Stimulated activated naive B cell treated with anti-CD40 and anti-IgM and Interleukin-4, amounts not matched to agents 10 μg/mL and 1 μg/mL and 100 μg/mL, for 72 hours (primary cell): ENCODE measurements at places on chromosomes 6 and 20.

- peak; percentile 91 for DNase-seq
Measured at GRCh38 chr20:8019246-8019997, at the start of gene TMX4. Gene TMX4, minus strand, starts transcription at chr20:8019761. Its CDS starts 148 bp downstream, at chr20:8019613.

- DNase-seq: no peak
Measured at GRCh38 chr20:49872056-49872455, 43.3 kb downstream of the SPATA2 start.

DNA sequence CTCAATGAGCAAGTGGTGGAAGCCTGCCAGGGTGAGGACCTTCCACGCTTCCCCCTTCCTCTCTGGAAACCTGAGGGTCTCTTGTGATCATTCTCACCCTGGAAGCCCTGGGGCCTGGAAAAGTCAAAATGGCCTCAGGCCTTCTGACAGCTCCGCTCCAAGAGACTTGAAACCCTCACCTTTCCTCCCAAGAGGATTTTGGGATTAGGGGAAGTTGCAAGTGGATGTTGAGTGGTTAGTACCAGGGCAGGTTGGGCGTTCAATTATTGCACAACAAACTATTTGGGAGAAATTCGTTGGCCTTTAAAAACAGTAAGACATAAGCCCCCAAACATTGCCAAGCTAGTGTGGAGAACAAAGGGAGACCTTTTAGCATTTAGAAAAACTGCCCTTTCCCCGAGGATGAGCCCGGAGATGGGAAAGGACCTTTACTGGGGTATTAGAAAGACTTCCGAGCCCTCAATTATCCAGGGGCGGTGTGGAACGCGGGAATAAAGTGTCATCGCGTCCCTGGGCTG lies 4.7 kb downstream of the NKX2-2 start:
- DNase-seq: no peak

- no peak for DNase-seq
Measured at GRCh38 chr6:168563656-168564055, 122.7 kb downstream of the SMOC2 start.

DNA sequence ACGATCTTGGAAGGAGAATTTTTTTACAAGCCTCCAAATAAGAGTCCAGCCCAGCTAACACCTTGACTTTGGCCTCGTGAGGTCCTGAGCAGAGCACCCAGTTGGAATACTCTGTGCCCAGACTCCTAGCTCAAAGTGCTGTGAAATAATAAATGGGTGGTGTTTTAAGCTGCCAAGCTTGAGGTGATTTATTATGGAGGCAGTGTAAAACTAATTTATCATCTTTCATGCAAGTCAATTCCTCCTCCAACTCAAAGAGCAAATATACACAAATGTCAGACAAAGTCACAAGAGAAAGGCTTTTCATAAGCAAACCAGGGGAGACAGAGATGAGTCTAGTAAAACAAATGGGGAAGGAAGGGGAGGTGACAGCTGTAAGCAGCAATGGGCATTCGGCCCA lies 12.7 kb downstream of the ABT1 start:
- DNase-seq: no peak

GRCh38 chr20:16098890-16099639 lies 474.2 kb downstream of the KIF16B start:
- DNase-seq: no peak

DNA sequence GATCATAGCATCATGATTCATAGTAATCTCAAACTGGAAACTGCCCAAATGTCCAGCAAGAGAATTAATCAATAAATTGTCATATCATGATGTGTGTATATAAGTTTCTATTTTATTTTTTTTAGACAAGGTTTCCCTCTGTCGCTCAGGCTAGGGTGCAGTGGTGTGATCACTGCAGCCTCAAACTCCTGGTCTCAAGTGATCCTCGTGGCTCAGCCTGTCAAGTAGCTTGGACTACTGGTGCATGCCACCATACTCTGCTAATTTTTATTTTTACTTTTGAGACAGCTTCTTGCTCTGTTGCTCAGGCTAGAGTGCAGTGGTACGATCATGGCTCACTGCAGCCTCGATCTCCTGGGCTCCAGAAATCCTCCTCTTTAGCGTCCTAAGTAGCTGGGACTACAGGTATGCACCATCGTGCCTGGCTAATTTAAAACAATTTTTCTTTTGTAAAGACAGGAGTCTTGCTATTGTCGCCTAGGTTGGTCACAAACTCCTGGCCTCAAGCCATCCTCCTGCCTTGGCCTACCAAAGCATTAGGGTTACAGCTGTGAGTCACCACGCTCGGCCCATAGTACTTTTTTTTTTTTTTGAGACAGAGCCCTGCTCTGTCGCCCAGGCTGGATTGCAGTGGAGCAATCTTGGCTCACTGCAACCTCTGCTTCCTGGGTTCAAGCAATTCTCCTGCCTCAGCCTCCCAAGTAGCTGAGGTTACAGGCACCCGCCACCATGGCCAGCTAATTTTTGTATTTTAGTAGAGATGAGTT lies 8.7 kb upstream of the ATRN start:
- DNase-seq: no peak

DNA sequence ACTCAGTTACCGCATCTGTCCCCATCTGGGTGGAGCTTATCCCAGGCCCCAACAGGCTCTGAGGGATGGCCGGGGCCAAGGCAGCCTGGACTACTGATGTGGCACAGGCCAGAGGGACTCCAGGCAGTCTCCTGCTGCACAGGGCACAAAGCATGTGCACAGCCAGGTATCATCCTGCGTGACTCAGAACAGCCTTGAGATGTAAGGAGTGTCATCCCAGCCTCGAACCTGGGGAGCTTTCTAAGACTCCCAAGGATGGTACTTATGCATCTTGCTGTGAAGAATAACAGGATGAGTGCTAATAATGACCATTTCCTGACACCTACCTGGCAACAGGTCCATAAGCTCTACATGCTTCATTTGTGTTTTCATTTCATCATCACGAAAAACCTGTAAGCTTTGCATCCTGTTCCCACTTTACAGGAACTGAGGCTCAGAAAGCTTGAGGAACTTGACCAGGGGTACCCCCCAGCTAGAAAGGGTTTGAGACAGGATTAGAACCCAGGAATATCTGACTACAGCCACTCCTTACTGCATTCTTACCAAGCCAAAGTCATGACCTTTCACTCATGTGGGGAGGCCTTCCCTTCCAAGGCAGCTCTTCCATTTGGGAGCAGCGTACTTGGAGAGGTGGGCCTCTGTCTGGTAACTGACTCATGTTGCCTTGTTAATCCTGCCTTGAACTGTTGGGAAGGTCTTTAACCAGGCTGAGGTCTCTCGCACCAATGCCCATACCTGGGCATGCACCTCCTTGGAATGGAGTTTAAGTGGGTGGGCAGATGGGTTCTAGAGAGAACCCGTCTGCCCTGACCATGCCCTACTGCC lies 1.9 kb downstream of the TRIB3 start:
- no peak for DNase-seq

- DNase-seq: no peak
Measured at GRCh38 chr20:11324990-11325389, 592.7 kb upstream of the BTBD3 start.

- DNase-seq: no peak
Measured at GRCh38 chr20:24160563-24161281, 172.1 kb upstream of the GGTLC1 start.

DNA sequence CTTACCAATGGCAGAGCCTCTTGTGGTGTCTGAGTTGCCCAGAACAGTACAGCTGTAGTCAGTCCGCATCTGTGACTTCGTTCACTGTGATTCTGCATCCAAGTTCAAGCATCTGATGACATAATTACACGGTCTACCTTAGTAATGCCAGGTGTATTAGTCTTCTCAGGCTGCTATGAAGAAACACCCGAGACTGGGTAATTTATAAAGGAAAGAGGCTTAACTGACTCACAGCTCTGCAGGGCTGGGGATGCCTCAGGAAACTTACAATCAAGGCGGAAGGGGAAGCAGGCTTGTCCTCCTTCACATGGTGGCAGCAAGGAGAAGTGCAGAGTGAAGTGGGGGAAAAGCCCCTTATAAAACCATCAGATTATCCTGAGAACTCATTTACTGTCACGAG lies 163.9 kb upstream of the SULF2 start:
- no peak for DNase-seq

DNA sequence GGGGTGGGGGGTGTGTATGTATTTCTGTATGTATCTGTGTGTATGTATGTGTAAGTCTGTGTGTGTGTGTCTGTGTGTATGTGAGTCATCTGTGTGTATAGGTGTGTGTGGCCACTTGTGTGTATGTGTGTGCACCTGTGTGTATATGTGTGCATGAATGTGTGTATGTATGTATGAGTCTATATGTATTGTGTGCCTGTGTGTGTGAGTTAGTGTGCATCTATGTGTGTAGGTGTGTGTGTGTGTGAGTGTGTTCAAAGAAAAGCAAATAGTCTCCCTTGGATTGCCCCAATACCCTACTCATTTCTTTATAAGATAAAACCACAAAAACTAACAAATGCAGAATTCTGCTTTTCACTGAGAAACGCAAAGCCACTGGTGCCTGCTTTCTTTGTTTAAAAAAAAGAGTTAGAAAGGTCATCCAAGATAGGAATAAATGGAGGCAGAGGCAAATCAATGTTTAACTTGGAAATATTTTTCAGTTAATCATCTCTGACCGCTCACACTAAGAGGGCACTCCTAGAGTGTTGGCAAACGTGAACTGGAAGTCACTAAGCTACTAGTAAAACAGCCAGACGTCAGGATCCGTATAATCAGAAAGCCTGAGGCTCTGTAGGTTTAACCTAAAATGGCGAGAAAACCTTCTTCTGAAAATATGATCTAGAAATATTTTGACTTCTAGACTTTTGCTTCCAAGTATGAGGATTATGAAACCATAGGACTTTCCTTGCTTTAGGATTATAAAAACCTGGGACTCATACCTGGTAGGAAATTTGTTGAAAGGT lies 37.4 kb upstream of the JAG1 start:
- DNase-seq: no peak

DNA sequence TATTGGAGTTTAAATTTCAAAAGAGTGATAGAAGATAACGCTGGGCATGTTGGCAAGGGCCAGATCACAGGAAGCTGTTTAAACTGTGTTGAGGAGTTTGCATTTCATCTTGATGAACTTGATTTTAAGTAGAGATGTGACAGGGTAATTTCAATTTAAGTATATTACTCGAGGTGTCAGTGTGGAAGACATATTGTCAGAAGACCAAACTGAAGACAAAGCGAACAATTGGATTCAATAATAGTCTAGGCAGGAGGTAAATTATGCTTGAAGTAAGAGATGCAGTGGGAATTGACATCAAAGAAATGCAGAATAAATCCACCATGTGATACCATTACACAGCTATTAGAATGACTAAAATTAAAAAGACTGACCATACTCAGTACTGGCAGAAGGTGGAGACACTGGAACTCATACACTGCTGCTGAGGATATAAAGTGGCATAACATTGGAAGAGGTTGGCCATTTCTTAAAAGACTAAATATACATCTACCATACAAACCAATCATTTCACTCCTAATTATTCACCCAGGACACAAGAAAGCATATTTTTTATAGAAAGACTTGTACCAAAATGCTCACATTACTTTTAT lies 240.8 kb downstream of the ARHGAP18 start:
- no peak for DNase-seq
